Left ventricle myocardium inferior (tissue), 1 donor: ENCODE measurements at places on chromosomes 4 and X. TPM values are rescaled to one million over a fixed set of nuclear protein-coding genes. Genes with fewer than 3 reads are reported as not detected.

- no peak for DNase-seq
Observed at GRCh38 chr4:113958766-113959538, 20.5 kb downstream of the ARSJ start.

DNA sequence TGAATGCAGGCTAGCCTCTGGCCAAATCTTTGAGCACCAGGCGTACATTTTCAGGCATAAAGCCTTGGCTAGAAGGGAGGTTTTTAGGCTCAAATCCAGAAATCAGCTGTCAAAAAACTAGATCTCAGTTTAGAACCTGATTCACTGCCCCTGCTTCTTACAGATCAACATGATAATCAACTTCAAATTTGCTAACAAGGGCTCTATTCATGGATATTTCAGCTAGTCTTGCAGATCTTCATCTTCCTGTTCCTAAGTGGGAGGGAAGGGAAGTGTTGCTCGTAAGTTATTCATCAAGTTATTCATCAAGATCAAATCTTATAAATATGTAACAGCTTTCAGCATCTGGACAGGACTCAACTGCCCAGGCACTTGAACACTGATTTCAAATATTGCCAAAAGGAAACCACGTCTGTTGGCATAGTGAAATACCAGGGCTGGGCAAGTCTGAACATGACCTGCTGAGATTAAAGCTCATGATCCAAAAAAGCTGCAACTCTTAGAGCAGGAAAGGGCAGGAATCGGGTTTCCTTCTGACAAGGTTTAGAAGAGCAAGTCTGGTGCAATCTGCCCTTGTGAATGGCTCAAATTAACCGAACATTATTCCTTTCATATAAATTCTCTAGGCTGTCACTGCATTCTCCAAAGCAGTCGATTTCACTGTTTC, 200.3 kb downstream of the PDGFC start:
- no peak for DNase-seq

DNA sequence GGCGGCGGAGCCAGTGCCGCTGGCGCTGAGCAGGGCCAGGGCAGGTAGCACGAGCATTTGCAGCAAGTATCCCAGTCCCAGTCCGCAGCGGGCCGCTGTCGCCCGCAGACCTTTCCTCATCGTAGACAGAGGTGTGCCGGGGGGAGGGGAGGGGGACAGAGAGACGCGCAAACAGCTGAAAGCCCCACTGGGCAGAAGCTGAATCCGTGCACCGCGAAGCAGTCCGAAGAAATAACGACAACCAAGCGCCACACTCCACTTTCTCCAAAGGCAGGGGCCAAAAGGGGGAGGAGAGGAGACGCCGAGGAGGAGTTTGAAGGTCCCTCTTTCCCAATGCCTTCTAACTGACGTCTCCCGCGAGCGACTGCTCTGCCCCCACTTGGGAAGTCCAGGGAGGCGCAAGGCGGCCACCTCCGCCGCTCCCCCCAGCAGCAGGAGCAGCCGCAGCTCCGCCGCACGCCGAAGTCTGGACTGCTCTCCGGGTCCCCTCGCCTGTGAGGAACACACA, at the start of gene UNC5C:
UNC5C (minus strand) TSS at position 236 of the 508 bp plus-strand sequence.
- DNase-seq = peak; percentile 80

- DNase-seq = no peak
Observed at GRCh38 chr4:104549736-104550135, 55.0 kb upstream of the CXXC4 start.

The CACNA1F gene
- 0.08 TPM for total RNA-seq
